T follicular helper cell (primary cell): ENCODE measurements at places on chromosomes 7 and 10.

GRCh38 chr10:124014416-124015154, 78.8 kb downstream of the CHST15 start:
- no peak for DNase-seq

GRCh38 chr7:99078416-99078815, 65.5 kb downstream of the SMURF1 start:
- DNase-seq: no peak

DNA sequence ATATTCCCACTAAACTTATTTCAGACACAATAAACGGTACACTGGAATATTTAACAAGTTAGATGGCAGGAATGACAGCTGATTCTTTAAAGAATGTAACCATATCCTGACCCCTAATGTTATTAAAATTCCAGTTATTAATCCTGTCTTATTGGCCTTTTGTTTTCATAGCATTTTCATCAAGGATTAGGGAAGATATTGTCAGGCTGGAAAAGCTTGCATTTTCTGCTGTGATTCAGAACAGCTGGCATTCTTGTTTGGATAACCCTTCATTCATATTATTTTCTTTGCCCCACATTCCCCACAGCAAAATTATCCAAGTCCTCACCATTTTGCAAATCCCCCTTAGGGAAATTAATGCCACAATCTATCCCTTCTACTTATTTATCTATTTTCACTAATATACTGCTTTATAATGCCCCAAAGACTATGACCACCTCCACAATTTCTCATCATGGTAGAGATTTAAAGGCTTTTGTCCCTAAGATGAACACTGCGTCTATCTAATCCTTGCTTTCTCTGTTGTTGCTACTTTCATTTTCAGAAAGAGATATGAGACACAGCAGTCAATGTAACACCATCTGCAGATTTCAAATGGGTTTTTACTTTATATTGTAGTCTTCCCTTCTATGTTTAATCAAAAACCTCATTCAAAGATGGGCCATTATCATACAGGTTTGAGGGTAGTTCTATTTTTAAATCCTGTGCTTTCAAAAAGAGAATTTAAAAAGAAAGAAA, 475.1 kb downstream of the PARD3 start:
- no peak for DNase-seq

DNA sequence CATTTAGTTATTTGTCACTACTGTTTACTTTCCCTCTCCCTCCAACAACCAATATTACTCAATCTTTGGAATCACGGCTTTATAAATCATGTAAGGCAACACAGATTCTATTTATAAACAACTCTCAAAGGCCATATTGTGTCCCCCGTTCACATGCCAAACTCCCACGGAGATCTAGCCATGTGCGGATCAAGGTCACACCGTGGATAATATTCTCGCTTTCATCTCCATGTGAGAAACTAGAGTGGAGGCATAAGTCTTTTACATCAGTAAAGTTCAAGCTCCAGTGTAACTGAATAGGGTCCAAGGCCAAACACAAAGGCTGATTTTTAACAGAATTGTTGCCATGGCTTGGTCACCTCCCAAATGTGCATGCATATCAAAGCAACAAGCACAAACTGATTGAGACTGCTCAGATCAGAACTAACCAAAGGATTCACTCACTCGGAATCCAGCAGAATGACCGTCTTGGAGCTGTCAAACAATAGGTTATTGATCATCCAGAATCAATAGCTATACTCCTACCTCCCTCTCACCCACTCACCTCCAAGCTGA, 569.5 kb upstream of the LRRN3 start:
- DNase-seq: no peak

DNA sequence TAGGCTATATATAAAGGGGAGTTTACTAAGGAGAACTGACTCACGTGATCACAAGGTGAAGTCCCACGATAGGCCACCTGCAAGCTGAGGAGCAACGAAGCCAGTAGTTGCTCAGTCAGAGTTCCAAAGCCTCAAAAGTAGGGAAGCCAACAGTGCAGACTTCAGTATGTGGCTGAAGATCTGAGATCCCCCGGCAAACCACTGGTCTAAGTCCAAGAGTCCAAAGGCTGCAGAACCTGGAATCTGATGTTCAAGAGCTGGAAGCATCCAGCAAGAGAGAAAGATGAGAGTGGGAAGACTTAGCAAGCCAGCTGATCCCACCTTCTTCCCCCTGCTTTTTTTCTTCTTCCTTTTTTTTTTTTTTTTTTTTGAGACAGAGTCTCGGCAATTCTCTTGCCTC, 27.0 kb upstream of the GSDME start:
- no peak for DNase-seq

DNA sequence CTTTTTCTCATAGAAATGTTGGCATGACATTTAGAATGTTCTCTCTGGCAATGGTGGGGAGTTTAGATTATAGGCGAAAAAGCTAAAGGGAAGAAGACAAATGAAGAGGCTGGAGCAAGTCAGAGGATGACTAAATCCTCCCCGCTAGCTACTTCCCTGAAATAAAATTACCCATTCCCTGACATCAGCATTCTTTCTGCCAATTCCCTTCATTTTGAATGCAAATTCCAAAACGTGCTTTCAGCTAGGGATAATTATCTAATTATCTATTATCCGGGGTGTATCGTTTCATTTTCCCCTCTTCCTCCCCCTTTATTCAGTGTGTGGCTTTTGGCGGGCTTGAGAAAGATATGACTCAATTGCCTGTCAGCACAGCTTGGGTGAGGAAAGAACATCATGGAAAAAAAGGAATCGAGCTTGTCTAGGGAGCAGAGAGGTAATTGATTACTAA, 672.3 kb downstream of the TNS3 start:
- no peak for DNase-seq

GRCh38 chr10:70673043-70673928, 980 bp downstream of the ADAMTS14 start:
- DNase-seq: no peak

- DNase-seq: no peak
Observed at GRCh38 chr7:123472750-123473445, 61.5 kb downstream of the IQUB start.

- DNase-seq: no peak
Observed at GRCh38 chr10:28434063-28434462, 98.9 kb upstream of the WAC start.

GRCh38 chr7:77796960-77797359, 1.3 kb downstream of the TMEM60 start:
- no peak for DNase-seq

DNA sequence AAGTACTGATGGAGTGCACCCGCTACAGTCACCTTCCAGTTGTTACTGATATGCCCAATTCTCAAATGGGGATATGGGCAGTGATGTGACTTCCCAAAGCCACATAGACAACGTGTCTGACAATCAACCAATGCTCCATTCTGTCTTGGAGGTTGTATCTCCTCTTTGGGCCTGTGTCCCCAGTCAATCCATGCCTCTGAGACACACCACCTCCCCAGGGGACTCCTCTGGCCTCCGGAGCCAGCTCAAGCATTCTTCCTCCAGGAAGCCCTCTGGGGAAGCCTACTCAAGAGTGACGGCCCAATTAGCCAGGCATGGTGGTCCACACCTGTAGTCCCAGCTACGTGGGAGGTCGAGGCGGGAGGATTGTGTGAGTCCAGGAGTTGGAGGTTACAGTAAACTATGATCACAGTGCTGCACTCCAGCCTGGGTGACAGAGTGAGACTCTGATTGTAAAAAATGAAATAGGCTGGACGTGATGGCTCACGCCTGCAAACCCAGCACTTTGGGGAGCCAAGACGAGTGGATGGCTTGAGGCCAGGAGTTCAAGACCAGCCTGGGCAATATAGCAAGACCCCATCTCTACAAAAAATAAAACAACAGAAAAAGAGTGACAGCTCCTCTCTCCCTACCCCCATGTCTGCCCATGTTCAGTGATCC, 99.5 kb upstream of the TNRC18 start:
- no peak for DNase-seq

- DNase-seq: no peak
Observed at GRCh38 chr7:113267271-113267670, 148.9 kb upstream of the SMIM30 start.

- no peak for DNase-seq
Observed at GRCh38 chr10:34333513-34333912, 481.6 kb downstream of the PARD3 start.

DNA sequence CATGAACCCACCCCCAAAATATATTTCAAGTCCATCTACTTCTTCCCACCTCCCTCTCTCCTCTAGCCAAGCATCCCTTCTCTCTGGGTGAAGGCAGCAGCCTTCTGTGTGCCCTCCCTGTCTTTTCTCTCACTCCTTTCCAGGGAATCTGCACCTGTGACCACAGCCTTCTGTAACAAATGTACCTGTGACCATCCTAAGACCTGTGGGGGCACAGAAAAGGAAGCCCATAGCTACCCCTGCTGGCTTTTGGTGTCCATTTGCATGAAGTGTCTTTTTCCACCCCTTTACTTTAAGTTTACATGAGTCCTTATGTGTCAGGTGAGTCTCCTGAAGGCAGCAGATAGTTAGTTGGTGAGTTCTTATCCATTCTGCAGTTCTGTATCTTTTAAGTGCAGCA, 2.0 kb upstream of the TBXAS1 start:
- no peak for DNase-seq

DNA sequence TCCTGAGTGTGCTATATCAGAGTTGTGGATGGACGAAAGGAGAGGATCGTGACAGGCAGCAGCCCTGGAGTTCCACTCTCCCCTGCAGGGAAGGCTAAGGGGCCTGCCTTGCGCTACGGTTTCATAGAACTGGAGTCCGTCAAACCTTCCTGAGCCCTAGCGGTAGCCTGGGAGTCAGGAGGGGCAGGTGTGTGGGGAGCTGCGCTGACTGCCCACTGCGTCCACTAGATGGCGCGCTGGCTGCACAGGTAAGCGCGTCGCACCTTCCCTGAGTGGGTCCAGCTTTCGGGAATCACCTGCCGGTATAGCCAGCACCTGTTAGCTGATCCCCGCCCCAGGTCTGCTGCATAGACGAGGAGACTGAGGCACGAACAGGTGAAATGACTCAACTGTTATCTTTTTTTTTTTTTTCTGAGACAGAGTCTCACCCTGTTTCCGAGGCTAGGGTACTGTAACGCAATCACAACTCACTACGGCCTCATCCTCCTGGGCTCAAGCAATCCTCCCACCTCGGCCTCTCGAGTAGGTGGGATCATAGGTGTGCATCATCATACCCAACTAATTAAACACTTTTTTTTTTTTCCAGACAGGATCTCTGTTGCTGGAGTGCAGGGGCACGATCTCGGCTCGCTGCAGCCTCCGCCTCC, 20.2 kb upstream of the BAIAP2L1 start:
- peak; percentile 44 for DNase-seq

GRCh38 chr10:69097729-69098128, 9.8 kb downstream of the SRGN start:
- DNase-seq: no peak

DNA sequence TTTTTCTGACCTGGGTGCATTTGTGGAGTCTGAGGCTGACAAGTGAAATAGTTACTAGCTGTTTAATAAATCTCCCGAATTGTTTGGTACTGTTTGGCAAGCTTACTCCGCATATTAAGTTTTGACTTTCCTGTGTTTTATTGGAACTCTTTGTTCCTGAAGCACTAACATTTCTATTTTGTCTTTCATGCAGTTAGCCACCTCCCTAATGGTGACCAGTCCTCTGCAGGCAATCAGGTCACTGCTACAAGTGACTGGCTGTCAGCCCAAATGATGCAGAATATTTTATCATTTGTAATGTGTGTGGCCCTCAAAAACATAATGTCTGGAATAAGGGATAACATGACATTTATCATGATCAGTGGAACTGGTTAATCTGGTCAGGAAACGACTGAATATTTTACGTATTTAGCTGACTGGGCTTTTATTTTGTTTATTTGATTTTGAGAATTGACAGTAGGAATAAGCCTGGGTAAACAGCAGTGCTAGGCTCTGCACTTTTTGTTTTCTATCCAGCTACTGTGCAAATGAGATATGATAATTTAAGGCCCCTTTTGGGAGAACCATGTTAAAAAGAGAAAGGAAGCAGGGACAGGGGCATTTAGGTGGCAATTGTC, 82.9 kb downstream of the ST7 start:
- DNase-seq: no peak

DNA sequence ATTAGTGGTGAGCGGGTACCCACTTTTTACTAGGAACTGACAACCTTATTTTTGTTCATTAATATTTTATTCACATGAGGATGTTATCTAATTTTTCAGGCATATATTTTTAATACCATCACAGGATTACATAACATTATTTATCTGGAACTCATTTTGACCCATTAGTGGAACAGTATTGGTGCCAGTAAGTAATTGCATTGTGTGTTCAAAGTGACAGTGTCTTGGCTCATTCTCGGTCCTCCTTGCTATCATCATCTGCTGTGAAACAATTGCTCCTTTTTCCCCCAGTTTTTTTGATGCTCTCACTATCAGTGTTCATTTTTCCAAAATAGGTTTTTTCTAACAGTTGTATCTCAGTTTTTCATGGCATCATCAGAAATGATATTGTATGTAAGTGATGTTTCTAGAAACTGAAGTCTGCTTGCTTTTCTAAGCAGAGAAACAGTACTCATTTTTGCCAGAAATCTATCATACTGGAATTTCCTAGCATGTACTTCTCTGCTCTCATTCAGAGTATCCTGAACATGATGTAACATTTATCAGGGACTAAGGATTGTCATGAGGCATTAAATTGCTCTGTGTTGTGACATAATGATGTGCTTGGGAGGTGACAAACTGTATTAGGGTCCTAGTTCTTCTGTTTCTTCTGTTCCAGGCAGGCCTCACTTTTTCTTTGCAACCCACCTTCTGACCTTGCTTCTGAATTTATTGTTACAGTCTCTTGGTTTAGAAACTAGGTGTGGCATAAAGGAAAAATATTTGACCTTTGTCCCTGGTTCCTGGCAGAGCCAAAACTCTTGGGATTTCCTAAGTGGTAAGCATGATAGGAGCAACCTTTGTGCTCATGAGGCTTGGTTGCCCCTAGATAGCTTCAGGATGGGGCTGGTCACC, 4.2 kb downstream of the NUB1 start:
- no peak for DNase-seq
